ENCODE measurements at places on chromosomes 11 and 22. TPM values are rescaled to one million over a fixed set of nuclear protein-coding genes. Genes with fewer than 3 reads are reported as not detected.

- H3K27me3 ChIP-seq: no peaks in the 10 kb centered on the region
- H3K4me3 ChIP-seq: no peak overlapping the region
- no peak overlapping the region for H3K27ac ChIP-seq
- peaks cover 84% of the 10 kb centered on the region for H3K36me3 ChIP-seq
Observed at GRCh38 chr11:61851900-61852295, 23.8 kb downstream of the FADS2 start.

DNA sequence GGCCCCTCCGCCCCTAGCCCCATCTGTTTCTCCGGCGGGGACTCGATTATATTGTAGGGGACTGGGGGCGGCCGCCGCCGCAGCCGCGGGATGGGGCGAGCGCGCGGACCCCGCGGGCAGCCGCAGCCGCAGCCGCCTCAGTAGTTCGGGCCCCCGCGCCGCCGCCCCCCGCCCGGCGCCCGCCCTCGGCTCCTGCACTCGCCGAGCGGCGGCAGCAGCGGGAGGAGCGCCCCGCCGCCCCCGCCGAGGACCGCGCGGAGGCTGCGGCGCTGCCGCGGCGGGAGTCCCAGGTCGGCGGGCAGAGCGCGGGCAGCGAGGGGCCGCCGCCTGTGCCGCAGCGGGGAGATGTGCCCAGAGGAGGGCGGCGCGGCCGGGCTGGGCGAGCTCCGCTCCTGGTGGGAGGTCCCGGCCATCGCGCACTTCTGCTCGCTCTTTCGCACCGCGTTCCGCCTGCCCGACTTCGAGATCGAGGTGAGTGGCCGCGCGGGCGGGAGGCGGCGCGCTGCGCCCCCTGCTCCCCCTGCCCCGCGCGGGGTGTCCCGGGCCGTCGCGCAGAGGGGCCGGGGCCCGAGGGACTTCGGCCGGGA, at the start of gene CECR2:
Gene CECR2 (plus strand): TSS at position 22 of the 587 bp plus-strand sequence. CDS start 324 bp downstream, at position 346.
- peak; percentile 65 for DNase-seq
- H3K4me3 ChIP-seq: peak within 1 kb of the TSS; percentile 84
- peak within 1 kb of the TSS; percentile 97 for H3K27ac ChIP-seq
- H3K36me3 ChIP-seq: no peaks in the 10 kb centered on the region
- peaks cover 17% of the 10 kb centered on the region for H3K4me1 ChIP-seq
- H3K27me3 ChIP-seq: peaks cover 14% of the 10 kb centered on the region

GRCh38 chr22:19577422-19577966, 53.3 kb upstream of the CLDN5 start:
- peak overlapping the region; percentile 55 for H3K27ac ChIP-seq
- no peak for DNase-seq
- no peak overlapping the region for H3K4me3 ChIP-seq
- H3K4me1 ChIP-seq: peaks cover 8% of the 10 kb centered on the region
- H3K27me3 ChIP-seq: no peaks in the 10 kb centered on the region

GRCh38 chr11:120147950-120148270, 10.0 kb upstream of the TRIM29 start:
- DNase-seq: no peak

GRCh38 chr22:43832393-43833265, 20.5 kb upstream of the EFCAB6 start:
- H3K36me3 ChIP-seq: no peaks in the 10 kb centered on the region
- H3K27ac ChIP-seq: no peak overlapping the region
- no peak overlapping the region for H3K4me3 ChIP-seq
- H3K27me3 ChIP-seq: no peaks in the 10 kb centered on the region
- no peak for DNase-seq
- peaks cover 62% of the 10 kb centered on the region for H3K4me1 ChIP-seq

DNA sequence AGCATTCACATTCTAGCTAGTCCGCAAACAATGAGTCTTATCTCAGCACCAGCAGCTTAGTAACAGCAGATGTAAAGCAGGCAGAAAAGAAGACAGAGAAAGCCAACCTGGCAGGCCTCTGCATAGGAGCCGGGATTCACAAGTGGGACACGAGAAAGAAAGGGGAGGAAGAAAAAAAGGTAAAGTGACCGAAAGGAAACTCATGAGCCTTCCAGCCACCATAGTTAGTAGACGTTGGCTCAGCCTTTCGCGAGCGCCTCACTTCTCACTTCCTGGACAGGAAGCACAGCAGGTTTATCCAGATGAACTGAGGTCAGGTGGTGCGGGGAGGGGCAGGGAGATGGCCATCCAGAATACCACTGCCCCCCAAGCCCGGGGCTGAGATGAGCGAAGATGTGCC, 19.7 kb upstream of the KAT5 start:
- H3K4me3 ChIP-seq: no peak overlapping the region
- H3K4me1 ChIP-seq: no peaks in the 10 kb centered on the region
- no peaks in the 10 kb centered on the region for H3K36me3 ChIP-seq
- DNase-seq: no peak
- no peaks in the 10 kb centered on the region for H3K27me3 ChIP-seq
- no peak overlapping the region for H3K27ac ChIP-seq

- H3K4me3 ChIP-seq: no peak overlapping the region
- H3K36me3 ChIP-seq: no peaks in the 10 kb centered on the region
- peaks cover 19% of the 10 kb centered on the region for H3K4me1 ChIP-seq
Observed at GRCh38 chr11:124923296-124923695, 4.2 kb downstream of the HEPN1 start.

DNA sequence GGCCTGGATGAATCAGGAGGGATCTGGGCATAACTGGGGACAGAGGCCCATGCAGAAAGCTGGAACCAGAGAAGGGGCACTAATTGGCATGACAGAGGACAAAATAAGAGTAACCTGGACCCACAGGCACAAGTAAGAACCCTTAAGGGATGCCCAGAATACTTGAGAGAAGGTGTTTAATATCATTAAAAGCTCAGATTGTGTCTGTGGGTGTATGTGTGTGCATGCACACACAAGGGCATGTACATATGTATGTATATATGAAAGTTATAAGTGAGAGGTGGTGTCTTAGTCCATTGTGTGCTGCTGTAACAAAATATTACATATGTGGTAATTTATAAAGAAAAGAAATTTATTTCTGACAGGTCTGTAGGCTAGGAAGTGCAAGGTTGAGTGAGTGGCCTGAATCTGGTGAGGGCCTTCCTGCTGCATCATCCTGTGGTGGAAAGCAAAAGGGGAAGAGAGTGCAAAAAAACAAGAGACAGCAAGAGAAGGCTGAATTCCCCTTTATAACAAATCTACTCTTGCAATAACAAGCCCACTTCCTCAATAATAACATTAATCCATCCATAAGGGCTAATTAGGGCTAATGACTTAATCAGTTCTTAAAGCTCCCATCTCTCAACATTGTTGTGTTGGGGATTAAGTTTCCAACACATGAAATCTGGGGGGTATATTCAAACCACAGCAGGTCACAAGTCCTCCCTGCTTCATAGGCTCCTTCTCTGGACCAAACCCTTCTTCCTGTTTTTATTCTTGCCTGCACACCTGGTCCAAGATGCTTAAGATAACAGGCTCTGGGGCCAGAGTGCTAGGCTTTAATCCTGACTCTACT, 68.3 kb upstream of the POU2AF2 start:
- no peaks in the 10 kb centered on the region for H3K27me3 ChIP-seq
- H3K4me1 ChIP-seq: no peaks in the 10 kb centered on the region
- H3K4me3 ChIP-seq: no peak overlapping the region
- H3K36me3 ChIP-seq: no peaks in the 10 kb centered on the region
- H3K27ac ChIP-seq: no peak overlapping the region
- DNase-seq: no peak

DNA sequence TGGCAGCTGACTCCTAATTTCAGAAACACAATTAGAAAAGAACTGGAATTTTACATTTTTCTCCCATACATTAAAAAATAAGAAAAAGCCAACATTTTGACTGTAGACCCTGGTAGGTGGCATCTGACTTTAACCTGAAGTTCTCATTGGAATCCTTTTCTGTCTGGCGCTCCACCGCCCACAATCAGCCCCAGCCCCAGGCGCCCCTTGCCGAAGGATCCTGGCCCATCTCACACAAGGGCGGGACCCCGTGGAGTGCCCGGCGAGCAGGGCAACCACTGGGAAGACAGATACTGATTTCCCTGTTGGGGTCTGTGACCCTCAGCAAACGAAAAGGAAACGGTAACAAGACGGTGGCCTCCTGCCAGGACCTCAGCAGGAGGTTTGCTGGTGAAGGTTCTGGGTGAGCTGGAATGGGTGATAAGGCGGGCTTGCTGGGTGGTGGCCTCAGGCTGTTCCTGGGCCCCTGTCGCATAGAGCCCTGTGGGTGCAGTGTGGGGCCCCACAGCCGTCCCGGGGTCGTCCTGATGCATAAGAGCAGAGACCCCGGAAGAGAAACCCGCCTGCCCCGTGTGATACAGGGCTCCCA, 15.7 kb downstream of the TSPO start:
- peaks cover 57% of the 10 kb centered on the region for H3K36me3 ChIP-seq
- H3K27ac ChIP-seq: no peak overlapping the region
- no peaks in the 10 kb centered on the region for H3K27me3 ChIP-seq
- H3K4me1 ChIP-seq: peaks cover 10% of the 10 kb centered on the region
- H3K4me3 ChIP-seq: no peak overlapping the region

GRCh38 chr11:20672575-20672974, 3.2 kb downstream of the NELL1 start:
- DNase-seq: no peak
- H3K27me3 ChIP-seq: peaks cover 48% of the 10 kb centered on the region
- no peak overlapping the region for H3K27ac ChIP-seq
- no peaks in the 10 kb centered on the region for H3K36me3 ChIP-seq

- H3K36me3 ChIP-seq: peaks cover 3% of the 10 kb centered on the region
- DNase-seq: no peak
- H3K27ac ChIP-seq: no peak overlapping the region
- no peaks in the 10 kb centered on the region for H3K27me3 ChIP-seq
- no peak overlapping the region for H3K4me3 ChIP-seq
Observed at GRCh38 chr22:41935015-41935351, 8.4 kb upstream of the TNFRSF13C start.

GRCh38 chr11:10436224-10436623, 18.8 kb upstream of the AMPD3 start:
- no peak overlapping the region for H3K27ac ChIP-seq
- no peaks in the 10 kb centered on the region for H3K36me3 ChIP-seq
- H3K4me1 ChIP-seq: peaks cover 7% of the 10 kb centered on the region
- no peak for DNase-seq
- H3K4me3 ChIP-seq: no peak overlapping the region

- H3K36me3 ChIP-seq: no peaks in the 10 kb centered on the region
- no peak for DNase-seq
- peaks cover 24% of the 10 kb centered on the region for H3K27me3 ChIP-seq
- H3K4me1 ChIP-seq: peaks cover 3% of the 10 kb centered on the region
Observed at GRCh38 chr22:49152939-49153770, 674.5 kb downstream of the BRD1 start.

DNA sequence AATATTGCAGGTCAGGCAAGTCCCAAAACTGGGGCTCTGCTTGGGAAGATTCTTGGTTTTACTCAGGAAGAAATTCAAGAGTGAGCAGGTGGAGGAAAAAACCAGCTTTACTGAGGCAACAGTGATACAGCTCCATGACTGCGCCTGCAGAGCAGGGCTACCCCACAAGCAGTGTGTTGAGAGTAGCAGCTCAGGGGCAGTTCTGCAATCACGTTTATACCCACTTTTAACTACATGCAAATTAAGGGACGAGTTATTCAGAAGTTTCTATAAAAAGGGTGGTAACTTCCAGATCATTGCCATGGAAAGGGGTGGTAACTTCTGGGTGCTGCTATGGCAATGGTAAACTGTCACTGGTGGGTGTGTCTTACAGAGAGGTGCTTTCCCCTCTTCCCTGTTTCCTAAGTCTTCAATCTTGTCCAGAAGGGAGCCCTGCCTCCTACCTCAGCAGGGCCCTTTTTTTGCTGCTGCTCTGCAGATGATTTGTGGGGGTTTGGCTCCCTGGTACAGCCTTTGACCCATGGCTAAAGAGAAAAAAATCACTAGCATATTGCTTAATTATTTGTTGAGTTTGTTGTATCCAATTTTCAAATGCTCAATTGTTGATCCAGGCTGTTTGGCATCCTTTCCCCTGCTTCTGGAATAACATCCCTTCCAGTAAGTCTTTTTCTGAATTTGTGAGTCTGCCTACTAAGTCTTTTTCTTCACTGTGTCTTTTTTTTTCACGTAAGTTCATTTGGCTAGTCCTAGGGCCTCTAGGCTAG, 30.0 kb upstream of the ME3 start:
- H3K36me3 ChIP-seq: no peaks in the 10 kb centered on the region
- H3K27ac ChIP-seq: no peak overlapping the region
- no peak overlapping the region for H3K4me3 ChIP-seq
- DNase-seq: no peak
- H3K27me3 ChIP-seq: no peaks in the 10 kb centered on the region

- no peak overlapping the region for H3K27ac ChIP-seq
- H3K36me3 ChIP-seq: no peaks in the 10 kb centered on the region
- no peak overlapping the region for H3K4me3 ChIP-seq
- H3K4me1 ChIP-seq: no peaks in the 10 kb centered on the region
Observed at GRCh38 chr22:21064917-21065864, 19.4 kb downstream of the LRRC74B start.

DNA sequence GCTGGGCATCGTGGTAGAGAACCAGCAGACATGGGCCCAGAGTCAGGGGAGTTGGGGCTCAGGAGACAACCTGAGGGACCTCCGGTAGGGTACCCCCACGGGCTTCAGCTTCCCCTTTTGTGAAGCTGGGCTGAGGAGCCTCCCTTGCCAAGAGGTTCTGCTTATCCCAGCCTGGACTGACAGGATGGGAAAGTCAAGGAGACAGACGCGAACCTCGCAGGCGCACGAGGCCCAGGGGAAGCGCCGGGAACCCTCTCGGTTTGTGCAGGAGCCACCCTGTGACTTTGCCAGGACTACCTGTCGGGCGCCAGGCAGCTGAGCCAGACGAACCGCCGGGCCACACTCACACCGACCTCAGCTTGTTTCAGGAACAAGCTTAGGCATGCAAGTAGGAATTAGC, 566.1 kb downstream of the BRD1 start:
- no peak for DNase-seq
- no peaks in the 10 kb centered on the region for H3K4me1 ChIP-seq
- no peak overlapping the region for H3K4me3 ChIP-seq
- H3K36me3 ChIP-seq: no peaks in the 10 kb centered on the region
- H3K27me3 ChIP-seq: peaks cover 5% of the 10 kb centered on the region
- H3K27ac ChIP-seq: no peak overlapping the region

- no peak overlapping the region for H3K27ac ChIP-seq
- DNase-seq: no peak
- no peaks in the 10 kb centered on the region for H3K36me3 ChIP-seq
- H3K4me1 ChIP-seq: no peaks in the 10 kb centered on the region
Observed at GRCh38 chr22:48051796-48052620, 1289.6 kb downstream of the TBC1D22A start.

GRCh38 chr11:115803073-115803740, 299.0 kb upstream of the CADM1 start:
- H3K27ac ChIP-seq: no peak overlapping the region
- no peaks in the 10 kb centered on the region for H3K4me1 ChIP-seq
- H3K36me3 ChIP-seq: no peaks in the 10 kb centered on the region
- no peak for DNase-seq
- H3K4me3 ChIP-seq: no peak overlapping the region
- peaks cover 3% of the 10 kb centered on the region for H3K27me3 ChIP-seq

GRCh38 chr11:19437760-19438159, 197.0 kb upstream of the E2F8 start:
- peaks cover 5% of the 10 kb centered on the region for H3K4me1 ChIP-seq
- H3K4me3 ChIP-seq: no peak overlapping the region
- H3K27ac ChIP-seq: no peak overlapping the region
- no peak for DNase-seq
- no peaks in the 10 kb centered on the region for H3K36me3 ChIP-seq

FDXACB1 gene
- total RNA-seq: 2.5 TPM

HTR3B gene
- not detected for total RNA-seq

FGF3 gene
- 0.09 TPM for total RNA-seq

KCTD14 gene
- total RNA-seq: 0.89 TPM

OR6A2 gene
- 0.04 TPM for total RNA-seq

A4GALT gene
- 17.0 TPM for total RNA-seq

Measured in muscle of leg (tissue), 16 donors.